Fibroblast of the aortic adventitia (primary cell): ENCODE measurements at places on chromosomes 3 and 15. TPM values are rescaled to one million over a fixed set of nuclear protein-coding genes. Genes with fewer than 3 reads are reported as not detected.

The ACKR2 gene
- under 0.01 and 0.41 TPM in 2 replicates for total RNA-seq

The SORD gene
- 9.8 and 13.2 TPM in 2 replicates for total RNA-seq

The TUSC7 gene
- total RNA-seq, result not detected in 2 replicates

The STRA6 gene
- 0.18 and 0.25 TPM in 2 replicates for total RNA-seq
